ENCODE measurements at places on chromosomes 5 and 9. TPM values are rescaled to one million over a fixed set of nuclear protein-coding genes. Genes with fewer than 3 reads are reported as not detected.

Gene THBS4
- under 0.01 TPM for total RNA-seq

Gene C5orf46
- 0.18 TPM for total RNA-seq

Gene CD72
- not detected for total RNA-seq

Gene FAM78A
- total RNA-seq, result 4.5 TPM

Gene NTNG2
- total RNA-seq, result 0.28 TPM

Gene LCN6
- total RNA-seq, result not detected

Gene C8G
- total RNA-seq, result 0.19 TPM

Gene AUH
- total RNA-seq, result 13.3 TPM

Gene CRB2
- total RNA-seq, result not detected

Gene DCTN4
- total RNA-seq, result 29.9 TPM

Gene HBEGF
- 17.5 TPM for total RNA-seq

Gene SVEP1
- total RNA-seq, result 0.66 TPM

Gene ARID3C
- total RNA-seq, result 0.09 TPM

Gene IFNB1
- not detected for total RNA-seq

Gene EIF4E1B
- not detected for total RNA-seq

Gene FRMPD1
- total RNA-seq, result not detected

Gene PFN3
- not detected for total RNA-seq

Gene ANKHD1
- total RNA-seq, result 71.2 TPM

Gene SLC45A2
- not detected for total RNA-seq

Gene IL33
- 138 TPM for total RNA-seq

Gene SLC22A4
- 3.7 TPM for total RNA-seq

Gene PCDHB4
- total RNA-seq, result 0.09 TPM

Gene EQTN
- not detected for total RNA-seq

Gene ADAMTS19
- not detected for total RNA-seq

Gene MRRF
- total RNA-seq, result 34.9 TPM

Gene TAF1L
- total RNA-seq, result under 0.01 TPM

Gene PDGFRB
- total RNA-seq, result 0.63 TPM

Gene CAMK4
- total RNA-seq, result 4.9 TPM

Gene RIMOC1
- 8.4 TPM for total RNA-seq

Gene HABP4
- 8.7 TPM for total RNA-seq

Gene TENT4A
- total RNA-seq, result 12.7 TPM

Gene LHX3
- not detected for total RNA-seq

Gene IFNA21
- total RNA-seq, result not detected

Gene NRARP
- total RNA-seq, result 23.3 TPM

Gene GRIA1
- under 0.01 TPM for total RNA-seq

Gene SOX30
- total RNA-seq, result not detected

Gene KCNV2
- not detected for total RNA-seq

Gene FCN1
- not detected for total RNA-seq

Gene IL13
- total RNA-seq, result not detected

Gene MARCOL
- total RNA-seq, result not detected
